ENCODE measurements at places on chromosomes 12 and 14.

- H3K27me3 ChIP-seq = no peaks in the 10 kb centered on the region
- DNase-seq = no peak
- H3K27ac ChIP-seq = no peak overlapping the region
- H3K4me1 ChIP-seq = peaks cover 51% of the 10 kb centered on the region
These were observed 24.5 kb downstream of the SSH1 start for GRCh38 chr12:108832730-108833354.

GRCh38 chr12:12881151-12881909 is 10.0 kb upstream of the GPRC5A start:
- H3K4me3 ChIP-seq = no peak overlapping the region
- no peaks in the 10 kb centered on the region for H3K36me3 ChIP-seq
- H3K4me1 ChIP-seq = peaks cover 15% of the 10 kb centered on the region
- H3K27ac ChIP-seq = no peak overlapping the region

GRCh38 chr12:52790427-52791270 is 5.3 kb downstream of the KRT3 start:
- peaks cover 10% of the 10 kb centered on the region for H3K4me1 ChIP-seq
- no peak overlapping the region for H3K4me3 ChIP-seq
- no peaks in the 10 kb centered on the region for H3K36me3 ChIP-seq

DNA sequence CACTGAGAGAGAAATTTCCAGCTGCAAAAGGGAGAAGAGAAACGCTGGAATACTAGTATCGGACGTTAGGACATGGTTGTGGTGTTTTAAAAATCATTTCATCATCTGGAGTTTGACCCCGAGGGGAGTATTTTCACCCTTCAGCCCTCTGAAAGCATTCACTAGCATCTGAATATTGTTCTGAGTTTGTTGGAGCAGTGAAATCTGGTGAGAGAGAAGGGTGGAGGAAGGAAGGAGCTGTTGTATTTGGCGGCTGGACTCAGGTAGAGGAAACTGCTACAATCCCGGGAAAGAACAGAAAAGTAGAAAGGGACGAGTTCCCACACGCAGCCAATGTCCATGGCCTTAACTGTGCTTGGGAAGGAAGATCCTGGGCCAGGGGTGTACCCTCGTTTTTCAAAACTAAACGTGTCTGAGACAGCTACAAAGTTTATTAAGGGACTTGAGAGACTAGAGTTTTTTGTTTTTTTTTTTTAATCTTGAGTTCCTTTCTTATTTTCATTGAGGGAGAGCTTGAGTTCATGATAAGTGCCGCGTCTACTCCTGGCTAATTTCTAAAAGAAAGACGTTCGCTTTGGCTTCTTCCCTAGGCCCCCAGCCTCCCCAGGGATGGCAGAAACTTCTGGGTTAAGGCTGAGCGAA is 896 bp upstream of the CDKN1B start:
- H3K36me3 ChIP-seq = peaks cover 37% of the 10 kb centered on the region
- H3K27ac ChIP-seq = peak overlapping the region; percentile 96
- peaks cover 59% of the 10 kb centered on the region for H3K4me1 ChIP-seq
- H3K27me3 ChIP-seq = no peaks in the 10 kb centered on the region

DNA sequence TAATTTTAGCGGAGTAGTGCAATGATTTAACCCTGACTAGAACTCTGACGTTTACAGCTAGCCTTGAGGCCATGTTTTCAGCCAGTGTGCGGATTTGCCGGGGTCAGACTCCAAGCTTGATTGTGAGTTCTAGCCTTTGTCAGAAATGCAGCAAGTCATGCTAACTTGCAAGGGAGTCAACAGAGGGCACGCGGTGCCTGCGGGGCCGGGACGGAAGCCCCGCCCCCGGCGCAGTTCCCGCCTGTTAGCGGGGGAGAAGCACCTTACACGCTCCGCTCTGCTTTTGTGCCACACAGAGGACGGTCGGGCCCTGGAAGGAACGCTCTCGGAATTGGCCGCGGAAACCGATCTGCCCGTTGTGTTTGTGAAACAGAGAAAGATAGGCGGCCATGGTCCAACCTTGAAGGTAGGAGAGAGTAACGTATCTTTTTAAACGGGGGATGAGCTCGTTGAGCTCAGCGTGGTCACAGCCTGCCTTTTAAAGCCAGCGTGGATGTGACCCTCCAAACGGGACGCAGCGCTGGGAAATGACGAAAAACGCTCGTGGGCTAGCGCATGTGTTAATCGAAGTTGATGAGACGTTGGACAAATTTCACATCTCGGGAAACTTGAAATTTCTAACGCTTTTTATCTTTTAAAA is 14.8 kb upstream of the EID3 start:
- peak overlapping the region; percentile 96 for H3K4me3 ChIP-seq
- peak; percentile 96 for DNase-seq
- peak overlapping the region; percentile 98 for H3K27ac ChIP-seq
- H3K36me3 ChIP-seq = peaks cover 36% of the 10 kb centered on the region
- H3K27me3 ChIP-seq = no peaks in the 10 kb centered on the region

- H3K36me3 ChIP-seq = no peaks in the 10 kb centered on the region
- no peak overlapping the region for H3K4me3 ChIP-seq
- no peaks in the 10 kb centered on the region for H3K4me1 ChIP-seq
These were observed 54.0 kb upstream of the RASSF8 start for GRCh38 chr12:25904442-25904841.

All from activated CD4-positive, alpha-beta T cell treated with anti-CD3 and anti-CD28 coated beads, Interleukin-2, amount 10 ng/mL, durations not matched to agents 24 days and 14 days (primary cell).